Activated CD4-positive, alpha-beta T cell treated with anti-CD3 and anti-CD28 coated beads, Interleukin-2, amount 10 ng/mL, durations not matched to agents 24 days and 14 days (primary cell): ENCODE measurements at places on chromosomes 1 and 21.

- no peak for DNase-seq
- H3K36me3 ChIP-seq: no peaks in the 10 kb centered on the region
- H3K4me3 ChIP-seq: no peak overlapping the region
Measured at GRCh38 chr1:221667504-221667903, 74.4 kb downstream of the DUSP10 start.

- H3K27me3 ChIP-seq: no peaks in the 10 kb centered on the region
- peaks cover 55% of the 10 kb centered on the region for H3K36me3 ChIP-seq
- peak overlapping the region; percentile 82 for H3K27ac ChIP-seq
- H3K4me1 ChIP-seq: peaks cover 70% of the 10 kb centered on the region
- peak; percentile 75 for DNase-seq
- H3K4me3 ChIP-seq: peak overlapping the region; percentile 71
Measured at GRCh38 chr21:42392731-42393442, 3.0 kb downstream of the TMPRSS3 start.

- H3K4me3 ChIP-seq: no peak overlapping the region
- H3K4me1 ChIP-seq: peaks cover 13% of the 10 kb centered on the region
- H3K27ac ChIP-seq: no peak overlapping the region
- peaks cover 13% of the 10 kb centered on the region for H3K36me3 ChIP-seq
Measured at GRCh38 chr1:12035312-12035711, 16.0 kb downstream of the MIIP start.

GRCh38 chr1:84505493-84506001 lies 639 bp upstream of the SPATA1 start:
- peaks cover 43% of the 10 kb centered on the region for H3K4me1 ChIP-seq
- DNase-seq: no peak
- H3K36me3 ChIP-seq: peaks cover 41% of the 10 kb centered on the region
- H3K27ac ChIP-seq: peak overlapping the region; percentile 99
- H3K4me3 ChIP-seq: peak overlapping the region; percentile 99

DNA sequence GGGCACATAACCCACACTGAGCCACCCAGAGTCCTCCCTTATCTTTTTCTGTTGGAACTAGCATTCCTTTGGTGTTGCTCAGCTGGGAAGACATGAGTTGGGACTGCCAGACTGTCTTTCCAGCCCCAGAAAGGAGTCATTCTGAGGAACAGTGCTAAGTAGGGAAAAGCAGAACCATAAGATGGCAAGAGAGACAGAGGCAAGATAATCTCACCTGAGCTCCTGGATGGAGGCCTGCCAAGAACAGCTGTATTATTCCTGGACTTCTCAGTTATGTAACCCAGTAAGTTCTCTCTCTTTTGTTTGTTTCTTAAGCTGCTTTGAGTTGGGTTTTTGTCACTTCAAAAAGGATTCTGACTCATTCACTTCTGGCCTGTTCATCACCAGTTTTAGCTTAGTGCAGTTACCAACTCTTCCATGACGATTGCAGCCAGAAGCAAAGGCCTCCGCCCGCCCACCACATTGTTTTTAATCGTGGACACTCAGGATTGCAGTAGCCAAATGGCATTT lies 134.4 kb downstream of the OMA1 start:
- H3K4me3 ChIP-seq: no peak overlapping the region
- peaks cover 2% of the 10 kb centered on the region for H3K27me3 ChIP-seq
- H3K27ac ChIP-seq: no peak overlapping the region
- DNase-seq: no peak
- H3K36me3 ChIP-seq: no peaks in the 10 kb centered on the region

- no peaks in the 10 kb centered on the region for H3K4me1 ChIP-seq
- H3K36me3 ChIP-seq: no peaks in the 10 kb centered on the region
- H3K27ac ChIP-seq: no peak overlapping the region
- H3K4me3 ChIP-seq: no peak overlapping the region
Measured at GRCh38 chr1:222912730-222913129, 97.9 kb downstream of the DISP1 start.

DNA sequence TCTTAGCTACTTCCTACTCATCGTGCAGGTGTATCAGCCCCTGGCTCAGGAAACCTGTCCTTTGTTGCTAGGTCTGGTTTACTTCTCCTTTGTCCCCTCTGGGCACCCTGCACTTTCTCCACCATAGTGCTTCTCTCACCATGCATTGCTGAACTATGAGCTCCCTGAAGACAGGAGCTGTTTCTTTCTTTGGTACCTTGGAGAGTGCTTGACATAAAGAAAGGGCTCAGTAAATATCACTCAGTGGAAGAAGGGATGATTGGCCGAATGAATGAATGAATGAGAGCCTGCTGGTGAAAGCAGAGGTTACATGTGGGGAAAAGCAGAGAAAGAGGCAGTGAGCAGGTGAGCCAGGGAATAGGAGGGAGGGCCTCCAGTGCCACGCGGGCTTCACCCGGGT lies 9.8 kb upstream of the HMGB4 start:
- H3K4me3 ChIP-seq: no peak overlapping the region
- H3K36me3 ChIP-seq: no peaks in the 10 kb centered on the region
- peaks cover 7% of the 10 kb centered on the region for H3K27me3 ChIP-seq

GRCh38 chr1:186030453-186030852 lies 296.3 kb downstream of the HMCN1 start:
- no peaks in the 10 kb centered on the region for H3K27me3 ChIP-seq
- no peaks in the 10 kb centered on the region for H3K4me1 ChIP-seq
- no peak overlapping the region for H3K27ac ChIP-seq
- H3K36me3 ChIP-seq: no peaks in the 10 kb centered on the region

- H3K27me3 ChIP-seq: peaks cover 68% of the 10 kb centered on the region
- no peak overlapping the region for H3K4me3 ChIP-seq
- H3K4me1 ChIP-seq: no peaks in the 10 kb centered on the region
- no peak overlapping the region for H3K27ac ChIP-seq
- no peaks in the 10 kb centered on the region for H3K36me3 ChIP-seq
Measured at GRCh38 chr1:212514056-212514614, 81.4 kb downstream of the NENF start.

DNA sequence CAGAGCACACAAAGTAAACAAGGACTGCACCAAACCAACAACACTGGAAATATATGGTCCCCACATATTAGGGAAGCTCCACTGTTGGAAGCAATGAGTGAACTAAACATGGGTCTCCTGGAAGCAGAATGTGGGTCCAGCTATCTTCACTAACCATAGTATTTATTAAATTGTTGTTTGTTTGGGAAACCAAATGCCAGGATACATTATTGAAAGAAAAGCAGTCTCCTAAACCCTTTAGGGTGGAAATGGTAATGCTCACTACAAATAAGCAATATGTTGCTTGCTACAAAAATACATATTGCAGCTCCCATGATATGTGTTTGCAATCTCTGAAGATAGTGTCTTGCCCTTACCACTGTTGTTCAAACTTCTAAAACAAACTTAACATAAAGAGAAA lies 2.2 kb downstream of the NEGR1 start:
- H3K27me3 ChIP-seq: peaks cover 33% of the 10 kb centered on the region
- H3K36me3 ChIP-seq: no peaks in the 10 kb centered on the region
- no peak overlapping the region for H3K4me3 ChIP-seq
- no peak for DNase-seq
- peaks cover 5% of the 10 kb centered on the region for H3K4me1 ChIP-seq

GRCh38 chr1:223413216-223413615 lies 20.0 kb downstream of the CCDC185 start:
- H3K27me3 ChIP-seq: peaks cover 12% of the 10 kb centered on the region
- H3K4me1 ChIP-seq: no peaks in the 10 kb centered on the region

DNA sequence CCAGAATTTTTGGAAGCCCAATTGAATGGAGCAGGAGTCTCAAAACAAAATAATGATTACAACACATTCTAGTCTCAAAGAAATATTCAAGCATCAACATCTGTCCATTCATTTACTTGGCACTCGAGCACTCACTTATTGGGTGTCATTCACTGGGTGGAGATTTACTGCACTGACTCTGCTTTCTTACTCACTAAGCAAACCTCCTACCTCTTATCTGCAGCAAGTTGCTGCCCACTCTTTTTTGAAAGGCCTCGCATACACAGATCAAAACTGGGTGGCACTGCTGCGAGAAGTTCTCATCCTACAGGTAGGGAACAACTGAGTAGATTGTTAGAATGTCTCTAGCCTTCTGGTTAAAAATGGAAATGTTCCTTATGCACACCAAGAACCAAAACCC lies 18.0 kb downstream of the RHBDL2 start:
- no peak for DNase-seq
- H3K4me1 ChIP-seq: no peaks in the 10 kb centered on the region
- H3K27me3 ChIP-seq: peaks cover 9% of the 10 kb centered on the region
- no peak overlapping the region for H3K27ac ChIP-seq
- no peak overlapping the region for H3K4me3 ChIP-seq
- H3K36me3 ChIP-seq: no peaks in the 10 kb centered on the region

- no peak for DNase-seq
- no peaks in the 10 kb centered on the region for H3K27me3 ChIP-seq
- no peaks in the 10 kb centered on the region for H3K36me3 ChIP-seq
- peak overlapping the region; percentile 81 for H3K27ac ChIP-seq
- peaks cover 26% of the 10 kb centered on the region for H3K4me1 ChIP-seq
Measured at GRCh38 chr1:212218065-212218464, 67.1 kb upstream of the PPP2R5A start.

GRCh38 chr1:105793536-105794146 lies 1262.8 kb upstream of the PRMT6 start:
- H3K27ac ChIP-seq: no peak overlapping the region
- H3K4me1 ChIP-seq: no peaks in the 10 kb centered on the region
- H3K27me3 ChIP-seq: no peaks in the 10 kb centered on the region
- DNase-seq: peak; percentile 55
- no peaks in the 10 kb centered on the region for H3K36me3 ChIP-seq
- H3K4me3 ChIP-seq: no peak overlapping the region

GRCh38 chr1:172430128-172430454 lies 9.6 kb downstream of the C1orf105 start:
- H3K36me3 ChIP-seq: peaks cover 6% of the 10 kb centered on the region
- no peaks in the 10 kb centered on the region for H3K27me3 ChIP-seq
- peaks cover 26% of the 10 kb centered on the region for H3K4me1 ChIP-seq
- no peak for DNase-seq
- no peak overlapping the region for H3K4me3 ChIP-seq
- no peak overlapping the region for H3K27ac ChIP-seq

DNA sequence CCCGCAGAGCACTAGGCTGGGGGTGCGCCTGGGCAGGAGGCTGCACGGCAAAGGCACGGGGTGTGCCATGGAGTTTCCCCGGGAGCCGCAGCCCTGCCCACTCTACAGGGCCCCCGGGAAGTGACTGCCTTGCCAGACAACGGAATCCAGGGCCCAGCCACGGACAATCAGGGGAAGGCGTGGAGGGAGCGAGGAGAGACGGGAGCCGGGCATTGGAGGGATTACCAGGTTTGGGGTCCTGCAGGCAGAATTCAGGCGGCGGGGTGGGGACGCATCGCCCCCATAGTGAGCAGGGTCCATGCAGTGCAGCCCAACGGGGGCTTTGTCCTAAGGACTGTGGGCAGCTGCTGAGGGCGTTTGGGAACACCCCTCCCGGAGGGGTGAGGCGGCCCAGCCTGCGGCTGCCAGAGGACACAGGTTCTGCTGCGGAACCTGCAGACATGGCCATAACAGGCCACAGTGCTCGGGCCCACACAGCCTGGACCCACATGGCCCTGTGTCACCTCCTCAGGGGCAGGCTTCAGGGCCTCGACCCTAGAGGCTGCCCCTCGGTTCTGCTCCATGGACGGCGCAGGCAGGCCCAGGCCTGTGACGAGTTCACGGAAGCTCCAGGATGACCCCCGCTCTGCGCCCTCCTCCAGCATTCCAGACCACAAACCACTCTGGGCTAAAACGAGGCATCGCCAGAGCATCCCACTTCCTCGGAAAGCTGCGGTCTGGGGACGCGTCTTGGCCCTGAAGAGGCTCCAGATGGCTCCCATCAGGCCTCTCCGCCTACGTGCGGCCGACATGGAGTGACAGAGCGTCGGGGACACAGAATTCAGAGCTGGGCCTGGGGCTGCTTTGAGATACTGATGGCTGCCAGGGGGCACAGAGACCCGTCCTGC lies 54.5 kb downstream of the COL6A1 start:
- no peak for DNase-seq
- no peak overlapping the region for H3K4me3 ChIP-seq
- H3K27me3 ChIP-seq: no peaks in the 10 kb centered on the region
- no peaks in the 10 kb centered on the region for H3K36me3 ChIP-seq
- no peak overlapping the region for H3K27ac ChIP-seq
- no peaks in the 10 kb centered on the region for H3K4me1 ChIP-seq

- H3K4me3 ChIP-seq: no peak overlapping the region
- no peaks in the 10 kb centered on the region for H3K27me3 ChIP-seq
- no peaks in the 10 kb centered on the region for H3K4me1 ChIP-seq
Measured at GRCh38 chr1:119160866-119161265, 20.4 kb upstream of the WARS2 start.

GRCh38 chr1:49630156-49630555 lies 393.6 kb downstream of the AGBL4 start:
- H3K27me3 ChIP-seq: no peaks in the 10 kb centered on the region
- no peaks in the 10 kb centered on the region for H3K4me1 ChIP-seq
- H3K27ac ChIP-seq: no peak overlapping the region
- H3K4me3 ChIP-seq: no peak overlapping the region

GRCh38 chr21:40284409-40284808 lies 417.2 kb downstream of the PCP4 start:
- H3K4me1 ChIP-seq: no peaks in the 10 kb centered on the region
- no peak for DNase-seq
- no peaks in the 10 kb centered on the region for H3K27me3 ChIP-seq
- H3K27ac ChIP-seq: no peak overlapping the region

DNA sequence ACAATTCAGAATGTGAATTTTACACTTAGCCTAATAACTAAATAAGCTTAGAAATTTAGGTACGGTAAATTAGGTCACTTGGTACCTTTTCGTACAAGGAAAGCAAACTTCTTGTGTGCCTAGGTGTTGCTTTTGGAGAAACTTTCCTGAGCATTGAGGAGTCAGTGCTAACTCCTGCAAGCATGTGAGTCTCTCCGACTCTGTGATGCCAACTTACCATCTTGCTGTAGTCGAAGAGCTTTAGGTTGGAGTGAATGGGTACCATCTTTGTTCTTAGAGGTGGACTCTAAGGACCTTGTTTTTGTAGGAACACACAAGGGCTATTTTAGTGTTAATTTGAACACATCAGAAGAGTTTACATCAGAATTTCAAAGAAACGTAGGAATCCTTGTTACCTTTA lies 688.9 kb downstream of the USP25 start:
- H3K27me3 ChIP-seq: no peaks in the 10 kb centered on the region
- no peak for DNase-seq
- H3K27ac ChIP-seq: no peak overlapping the region
- H3K4me3 ChIP-seq: no peak overlapping the region
- no peaks in the 10 kb centered on the region for H3K4me1 ChIP-seq

DNA sequence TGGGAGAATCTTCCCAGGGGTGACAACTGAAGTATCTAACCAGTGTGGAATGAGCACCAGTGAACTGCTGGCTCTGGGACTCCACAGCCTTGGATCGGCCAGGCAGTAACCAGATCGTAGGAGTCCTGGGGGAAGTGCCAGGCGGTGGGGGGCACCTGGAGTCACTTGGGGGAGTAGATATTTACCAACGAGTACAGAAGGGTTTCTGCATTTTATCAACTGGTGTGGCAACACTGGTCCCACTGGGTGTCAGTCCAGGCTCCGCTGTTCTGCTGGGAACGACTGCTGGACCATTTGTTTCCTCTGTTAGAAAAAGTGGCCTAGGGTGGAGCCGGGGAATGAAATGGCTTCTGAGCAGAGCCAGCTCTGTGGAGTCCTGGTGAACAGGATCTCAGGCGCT lies 14.4 kb downstream of the HEYL start:
- peaks cover 8% of the 10 kb centered on the region for H3K27me3 ChIP-seq
- no peak overlapping the region for H3K4me3 ChIP-seq
- peaks cover 2% of the 10 kb centered on the region for H3K4me1 ChIP-seq
- no peak overlapping the region for H3K27ac ChIP-seq
